ENCODE measurements at places on chromosomes 12 and 14.

GRCh38 chr12:46082490-46083200 lies 92.3 kb upstream of the SCAF11 start:
- no peak for DNase-seq

DNA sequence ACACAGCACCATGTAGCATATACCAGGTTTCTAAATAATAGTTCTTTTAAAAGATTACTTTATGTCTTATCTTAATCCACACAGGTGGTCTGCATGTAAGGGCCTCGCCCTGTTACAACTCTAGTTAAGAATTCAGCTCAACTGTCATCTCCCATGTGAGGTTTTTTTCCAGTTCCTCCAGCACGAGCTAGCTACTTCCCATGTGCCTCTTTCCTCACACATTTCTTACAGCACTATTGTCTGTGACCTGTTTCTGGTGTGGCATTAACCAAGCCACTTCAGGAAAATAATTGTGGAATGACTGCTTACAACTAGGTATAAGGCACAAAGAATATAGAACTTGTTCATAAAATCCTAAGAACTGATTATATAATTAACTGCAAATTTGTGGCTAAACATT lies 65.5 kb downstream of the SH2B3 start:
- no peak for DNase-seq

- no peak for DNase-seq
Measured at GRCh38 chr14:82710267-82710841, 1176.7 kb upstream of the SEL1L start.

DNA sequence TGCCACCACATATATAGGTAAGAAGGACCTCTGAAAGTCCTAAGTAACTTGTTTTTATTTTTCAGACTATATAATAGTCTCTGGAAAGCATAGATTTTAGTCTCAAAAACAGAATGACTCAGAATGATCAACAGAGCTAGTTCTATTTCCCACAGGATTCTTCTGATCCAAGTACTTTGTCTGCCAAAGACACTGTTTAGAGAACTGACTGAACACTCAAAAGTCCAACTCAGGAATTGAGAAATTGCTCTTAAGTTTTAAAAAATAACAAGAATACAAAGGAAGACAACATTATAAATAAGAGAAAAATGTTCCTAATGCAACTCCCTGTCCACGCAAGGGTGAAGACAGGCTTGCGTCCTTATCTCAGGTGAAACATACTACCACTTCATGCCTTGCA lies 29.0 kb downstream of the LGMN start:
- no peak for DNase-seq

- no peak for DNase-seq
Measured at GRCh38 chr12:22282283-22282682, 52.2 kb downstream of the ST8SIA1 start.

DNA sequence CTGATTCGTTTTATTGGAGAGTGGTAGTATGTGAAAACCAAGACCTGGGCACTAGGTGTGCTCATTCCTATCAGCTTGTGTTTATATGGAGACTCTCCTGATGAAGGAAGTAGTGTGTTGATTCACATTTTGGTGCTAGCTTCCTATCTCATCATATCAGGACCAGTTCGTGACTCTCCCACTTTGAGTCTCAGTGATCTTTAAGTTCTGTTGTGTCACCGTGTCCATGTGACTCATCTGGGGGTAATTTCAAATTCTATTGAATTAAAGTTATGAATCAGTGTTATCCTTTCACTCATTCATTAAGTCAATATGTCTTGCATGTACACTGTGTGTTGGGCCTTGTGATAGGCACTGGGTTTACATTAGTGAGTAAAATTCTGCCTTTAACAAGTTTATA lies 180.2 kb downstream of the CACNA1C start:
- DNase-seq = no peak

DNA sequence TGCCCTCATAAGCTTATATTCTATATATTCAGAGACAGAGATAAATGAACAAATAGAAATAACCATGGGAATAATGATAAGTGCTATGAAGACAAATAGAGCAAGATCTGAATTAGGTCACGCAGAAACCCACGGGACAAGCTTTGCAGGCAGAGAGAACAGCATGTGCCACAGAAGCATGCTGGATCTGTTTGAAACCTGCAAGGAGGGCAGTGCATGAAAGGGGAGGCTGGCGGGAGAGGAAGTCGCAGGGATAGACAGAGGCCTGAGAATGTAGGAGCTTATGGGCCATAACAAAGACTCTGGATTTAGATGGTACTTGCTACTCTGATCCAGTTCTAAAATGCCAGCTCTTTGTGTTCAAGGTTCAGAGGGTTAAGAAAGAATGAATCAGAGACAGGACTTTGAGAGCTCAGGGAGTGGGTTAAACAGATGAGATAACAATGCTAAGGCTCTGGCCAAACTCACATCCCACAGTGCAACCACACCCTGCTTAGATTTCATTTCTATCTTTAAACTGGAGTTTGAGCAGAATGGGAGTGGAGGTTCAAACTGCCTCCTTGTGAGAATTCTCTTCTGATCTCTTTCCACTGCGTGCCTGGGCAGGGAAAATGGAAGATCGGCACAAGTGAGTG lies 49.2 kb upstream of the PPP1R12A start:
- no peak for DNase-seq

GRCh38 chr12:111893287-111893686 lies 51.3 kb downstream of the MAPKAPK5 start:
- DNase-seq = no peak

DNA sequence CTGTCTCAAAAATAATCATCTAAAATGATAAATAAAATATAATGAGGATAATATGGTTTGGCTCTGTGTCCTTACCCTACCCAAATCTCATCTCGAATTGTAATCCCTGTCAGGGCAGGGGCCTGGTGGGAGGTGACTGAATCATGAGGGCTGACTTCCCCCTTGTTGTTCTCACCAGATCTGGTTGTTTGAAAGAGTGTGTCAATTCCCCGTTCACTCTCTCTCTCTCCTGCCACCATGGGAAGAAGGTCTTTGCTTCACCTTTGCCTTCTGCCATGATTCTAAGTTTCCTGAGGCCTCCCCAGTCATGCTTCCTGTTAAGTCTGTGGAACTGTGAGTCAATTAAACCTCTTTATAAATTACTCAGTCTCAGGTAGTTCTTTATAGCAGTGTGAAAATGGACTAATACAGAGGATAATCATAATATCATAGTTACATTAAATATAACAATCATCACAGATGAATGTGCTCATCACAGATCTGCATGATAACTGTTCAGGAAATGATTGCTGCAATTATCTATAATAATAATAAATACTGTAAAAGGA lies 12.6 kb downstream of the EFCAB11 start:
- no peak for DNase-seq

DNA sequence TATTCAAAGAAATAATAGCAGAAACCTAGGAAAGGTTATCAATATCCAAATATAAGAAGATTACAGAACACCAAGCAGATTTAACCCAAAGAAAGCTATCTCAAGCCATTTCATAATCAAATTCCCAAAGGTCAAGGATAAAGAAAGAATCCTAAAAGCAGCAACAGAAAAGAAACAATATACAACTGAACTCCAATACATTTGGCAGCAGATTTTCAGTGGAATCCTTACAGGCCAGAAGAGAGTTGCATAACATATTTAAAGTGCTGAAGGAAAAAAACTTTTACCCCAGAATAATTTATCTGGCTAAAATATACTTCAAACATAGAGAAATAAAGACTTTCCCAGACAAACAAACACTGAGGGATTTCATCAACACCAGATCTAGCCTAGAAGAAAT lies 54.3 kb downstream of the DENND5B start:
- DNase-seq = no peak

- DNase-seq = no peak
Measured at GRCh38 chr12:101925361-101925760, 48.0 kb downstream of the DRAM1 start.

DNA sequence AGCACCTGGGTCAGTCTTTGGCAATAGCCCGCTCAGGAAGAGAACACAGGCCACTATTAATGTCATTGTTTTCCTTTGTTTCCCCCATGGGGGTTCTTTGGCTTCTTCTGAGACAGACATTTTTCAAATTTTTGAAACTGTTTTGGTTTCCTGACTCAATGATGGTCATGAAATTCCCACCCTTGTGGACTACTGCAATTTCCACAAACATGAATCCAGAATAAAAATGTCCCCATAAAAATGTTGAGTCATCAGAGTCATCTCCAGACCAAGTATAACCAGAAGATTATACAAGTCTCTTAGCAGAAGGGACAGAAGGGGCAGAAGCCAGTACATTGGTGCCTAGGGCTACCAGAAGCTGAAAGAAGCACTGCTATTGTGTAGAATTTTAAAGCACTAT lies 29.1 kb downstream of the SLCO1A2 start:
- DNase-seq = no peak

- DNase-seq = no peak
Measured at GRCh38 chr14:59261334-59261733, 72.9 kb downstream of the DAAM1 start.

DNA sequence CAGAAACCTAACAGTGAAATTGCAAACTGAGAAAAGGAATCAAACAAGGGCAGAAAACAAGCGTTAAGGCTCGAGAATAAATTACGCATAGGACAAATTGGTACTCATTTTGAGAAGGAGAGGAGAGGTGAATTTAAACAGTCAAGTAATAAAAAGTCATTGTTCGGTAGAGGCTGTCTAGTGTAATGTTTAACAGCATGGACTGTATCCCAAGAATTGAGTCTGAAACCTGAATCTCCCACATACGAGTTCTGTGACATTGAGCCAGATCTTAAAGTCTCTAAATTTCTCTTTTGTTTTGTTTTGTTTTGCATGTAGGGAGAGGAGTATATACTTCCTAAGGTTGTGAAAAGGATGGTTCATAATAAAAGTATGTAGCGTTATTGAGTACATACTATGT lies 216.5 kb upstream of the BTG1 start:
- DNase-seq = no peak

DNA sequence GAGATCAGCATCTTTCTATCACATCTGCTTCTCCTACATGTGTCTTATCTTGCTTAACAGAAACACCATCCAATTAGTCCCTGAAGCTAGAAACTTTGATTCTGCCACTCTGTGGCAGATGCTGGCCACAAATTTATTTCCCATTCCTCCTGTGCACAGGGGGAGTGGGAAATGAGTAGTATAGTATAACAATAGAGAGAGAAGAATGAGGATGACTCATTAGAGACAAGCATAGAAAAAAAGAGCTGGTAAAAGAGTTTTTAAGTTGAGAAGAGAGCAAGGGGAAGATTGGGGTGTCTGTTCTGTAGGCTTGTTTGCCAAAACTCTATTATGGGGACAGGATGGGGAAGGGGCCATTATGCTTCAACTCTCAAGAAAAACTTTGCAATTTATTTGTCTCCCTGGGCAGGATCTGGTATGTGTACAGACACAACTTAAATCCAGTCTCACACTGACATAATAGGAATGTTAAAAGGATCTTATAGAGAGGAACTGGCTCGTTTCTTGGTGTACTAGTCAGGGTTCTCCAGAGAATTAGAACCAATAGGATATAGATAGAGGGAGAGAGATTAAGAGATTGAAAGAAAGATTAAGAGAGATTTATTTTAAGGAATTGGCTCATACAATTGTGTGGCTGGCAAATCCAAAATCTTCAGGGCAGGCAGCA lies 142.6 kb upstream of the CPSF6 start:
- DNase-seq = no peak

DNA sequence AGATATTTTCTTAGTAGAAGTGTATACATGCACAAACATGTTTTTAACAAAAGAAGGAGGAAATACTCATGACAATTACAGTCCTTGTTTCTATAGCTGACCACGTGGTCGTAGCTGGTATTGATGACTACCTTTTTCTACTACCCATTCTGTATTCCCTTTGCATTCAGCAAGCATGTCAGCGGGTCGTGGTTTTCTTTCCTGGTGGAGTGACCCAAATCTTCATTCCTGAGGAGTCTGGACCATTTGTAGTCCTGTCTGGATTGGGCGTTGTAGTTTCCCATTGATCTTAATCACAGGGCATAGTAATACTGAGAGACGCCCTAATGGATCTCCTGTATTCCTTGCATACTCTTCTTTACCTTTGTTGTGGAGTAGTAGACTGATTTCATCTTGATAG lies 472.1 kb upstream of the RGS6 start:
- DNase-seq = no peak

- no peak for DNase-seq
Measured at GRCh38 chr14:80637756-80638619, 303.6 kb downstream of the CEP128 start.

DNA sequence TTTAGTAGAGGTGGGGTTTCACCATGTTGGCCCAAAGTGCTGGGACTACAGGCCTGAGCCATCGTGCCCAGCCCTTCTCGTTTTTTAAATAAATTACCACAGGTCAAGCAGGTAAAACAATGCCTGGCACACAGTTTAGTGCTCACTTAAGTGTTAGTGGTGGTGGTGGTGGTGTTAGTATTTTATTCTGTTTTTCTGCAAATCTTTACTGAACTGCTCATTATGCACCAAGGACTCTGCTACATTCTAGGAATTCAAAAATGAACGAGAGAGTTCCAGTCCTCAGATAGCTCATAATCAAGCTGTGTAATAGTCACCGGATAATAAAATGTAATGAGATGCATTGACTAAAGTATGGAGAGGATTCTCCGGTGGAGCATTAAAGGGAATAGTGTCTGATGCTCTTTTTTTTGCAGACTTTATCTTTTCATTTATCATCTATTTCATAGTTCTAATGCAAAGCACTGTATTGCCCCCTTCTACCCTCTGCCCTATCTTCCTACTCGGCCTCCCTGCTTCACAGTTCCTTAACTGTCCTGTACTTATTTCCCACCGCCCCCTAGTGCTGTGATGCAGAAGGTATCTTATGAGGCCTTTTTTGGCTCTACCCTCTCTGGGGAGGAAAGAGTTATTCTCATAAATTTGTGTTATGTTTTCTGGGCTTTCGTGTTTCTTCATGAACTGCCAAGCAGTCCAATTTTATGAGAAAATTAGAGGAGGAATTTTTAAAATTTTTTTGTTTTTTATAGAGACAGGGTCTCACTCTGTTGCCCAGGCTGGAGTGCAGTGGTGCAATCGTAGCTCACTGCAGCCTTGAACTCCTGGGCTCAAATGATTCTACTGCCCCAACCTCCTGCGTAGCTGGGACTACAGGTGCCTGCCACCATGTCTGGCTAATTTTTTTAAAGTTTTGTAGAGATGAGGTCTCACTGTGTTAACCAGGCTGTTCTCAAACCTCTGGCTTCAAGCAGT lies 1.0 kb downstream of the ITFG2 start:
- DNase-seq = no peak

- no peak for DNase-seq
Measured at GRCh38 chr14:76307786-76308780, 67.9 kb upstream of the ESRRB start.

- DNase-seq = no peak
Measured at GRCh38 chr12:51620448-51620847, 29.4 kb downstream of the SCN8A start.

GRCh38 chr14:96515731-96516130 lies 13.5 kb downstream of the PAPOLA start:
- DNase-seq = no peak

- DNase-seq = no peak
Measured at GRCh38 chr12:4505376-4505986, 33.2 kb upstream of the RAD51AP1 start.

GRCh38 chr12:40953076-40953475 lies 235.0 kb upstream of the PDZRN4 start:
- no peak for DNase-seq

GRCh38 chr14:93009471-93010129 lies 86.7 kb downstream of the CHGA start:
- DNase-seq = no peak

- DNase-seq = no peak
Measured at GRCh38 chr12:109720152-109720856, 6.7 kb downstream of the FAM222A start.

GRCh38 chr12:5548152-5548943 lies 116.4 kb downstream of the NTF3 start:
- DNase-seq = no peak

All from stimulated activated CD8-positive, alpha-beta memory T cell treated with anti-CD3 and anti-CD28 coated beads, Interleukin-7, amount 100 ng/mL, for 1 hour (primary cell).